Thoracic aorta (tissue), 2 donors: ENCODE measurements at places on chromosomes 13 and 19.
A peak's percentile ranks its signal among the peaks of the same experiment; 100 is the strongest.

DNA sequence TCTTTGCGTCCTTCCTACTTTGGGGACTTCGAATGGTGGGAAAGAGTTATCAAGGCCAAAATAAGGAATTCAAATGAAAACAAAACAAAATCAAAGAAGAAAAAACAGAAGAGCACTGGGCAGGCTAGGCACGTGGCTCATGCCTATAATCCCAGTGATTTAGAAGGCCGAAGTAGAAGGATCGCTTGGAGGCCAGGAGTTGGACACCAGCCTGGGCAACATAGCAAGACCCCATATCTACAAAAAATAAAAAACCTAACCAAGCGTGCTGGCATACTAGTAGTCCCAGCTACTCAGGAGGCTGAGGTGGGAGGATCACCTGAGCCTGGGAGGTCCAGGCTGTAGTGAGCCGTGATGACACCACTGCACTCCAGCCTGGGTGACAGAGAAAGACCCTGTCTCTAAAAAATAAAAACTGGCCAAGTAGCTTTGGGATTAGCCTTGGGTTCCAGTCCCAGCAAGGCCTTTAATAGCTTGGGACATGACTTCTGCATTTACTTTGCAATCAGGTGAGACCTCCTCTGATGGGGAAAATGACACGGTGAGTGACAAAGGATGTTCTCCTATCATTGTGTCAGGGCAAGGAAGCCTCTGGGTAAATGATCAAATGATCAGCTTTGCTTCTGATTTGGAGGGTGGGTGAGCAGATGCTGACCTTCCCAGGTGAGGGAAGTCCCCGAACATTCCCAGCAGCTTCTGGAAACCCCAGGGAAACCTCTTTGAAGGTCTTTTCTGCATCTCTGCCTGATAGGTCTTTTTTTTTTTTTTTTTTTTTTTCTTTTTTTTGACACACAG, 7.1 kb downstream of the ICAM1 start:
- no peaks in the 10 kb centered on the region for H3K27me3 ChIP-seq
- no peaks in the 10 kb centered on the region for H3K4me1 ChIP-seq
- no peak overlapping the region for H3K27ac ChIP-seq
- no peaks in the 10 kb centered on the region for H3K36me3 ChIP-seq
- no peak overlapping the region for H3K4me3 ChIP-seq

- no peaks in the 10 kb centered on the region for H3K36me3 ChIP-seq
- H3K4me1 ChIP-seq: peaks cover 3% of the 10 kb centered on the region
- no peaks in the 10 kb centered on the region for H3K27me3 ChIP-seq
Observed at GRCh38 chr13:24997367-24997967, 98.5 kb upstream of the PABPC3 start.

DNA sequence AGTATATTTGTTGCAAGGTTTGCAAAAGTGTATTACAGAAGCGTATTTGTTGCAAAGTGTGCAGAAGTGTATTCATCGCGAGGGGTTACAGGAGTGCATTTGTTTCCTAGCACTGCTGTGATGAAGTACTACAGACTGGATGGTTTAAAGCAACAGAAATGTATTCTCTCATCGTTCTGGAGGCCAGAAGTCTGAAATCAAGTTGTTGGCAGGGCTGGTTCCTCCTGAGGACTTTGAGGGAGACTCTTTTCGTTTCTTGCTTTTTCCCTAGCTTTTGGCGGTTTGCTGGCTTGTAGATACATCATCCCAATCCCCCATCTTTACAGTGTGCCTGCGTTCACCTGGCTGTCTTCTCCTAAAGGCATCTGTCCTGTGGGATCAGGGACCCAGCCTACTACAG, 127.9 kb upstream of the USP29 start:
- H3K27ac ChIP-seq: no peak overlapping the region
- no peak overlapping the region for H3K4me3 ChIP-seq
- no peaks in the 10 kb centered on the region for H3K36me3 ChIP-seq
- H3K4me1 ChIP-seq: no peaks in the 10 kb centered on the region

- no peaks in the 10 kb centered on the region for H3K36me3 ChIP-seq
- no peaks in the 10 kb centered on the region for H3K27me3 ChIP-seq
- H3K27ac ChIP-seq: no peak overlapping the region
- no peak overlapping the region for H3K4me3 ChIP-seq
Observed at GRCh38 chr19:51079481-51080110, 3.1 kb downstream of the KLK14 start.

DNA sequence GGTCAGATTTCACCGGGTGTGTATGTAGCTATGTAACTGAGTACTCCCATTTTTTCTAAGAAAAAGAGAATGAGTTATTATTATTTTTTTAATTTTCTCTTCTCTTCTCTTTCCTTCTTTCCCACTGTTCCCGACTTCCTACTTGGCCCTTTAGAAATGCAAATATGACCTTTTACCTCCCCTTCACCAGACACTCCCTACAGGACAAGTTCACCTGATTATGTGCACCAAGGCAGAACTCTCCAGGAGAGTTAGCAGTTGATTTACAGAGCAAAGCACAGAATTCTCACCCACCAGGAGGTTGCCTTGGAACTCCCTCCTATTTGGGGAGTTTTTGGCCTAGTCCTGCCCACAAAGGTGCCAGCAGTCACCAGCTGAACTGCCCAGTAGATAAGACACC, 49.5 kb upstream of the GPR12 start:
- no peaks in the 10 kb centered on the region for H3K4me1 ChIP-seq
- DNase-seq: no peak
- H3K36me3 ChIP-seq: no peaks in the 10 kb centered on the region
- no peak overlapping the region for H3K4me3 ChIP-seq
- no peak overlapping the region for H3K27ac ChIP-seq
- H3K27me3 ChIP-seq: no peaks in the 10 kb centered on the region

DNA sequence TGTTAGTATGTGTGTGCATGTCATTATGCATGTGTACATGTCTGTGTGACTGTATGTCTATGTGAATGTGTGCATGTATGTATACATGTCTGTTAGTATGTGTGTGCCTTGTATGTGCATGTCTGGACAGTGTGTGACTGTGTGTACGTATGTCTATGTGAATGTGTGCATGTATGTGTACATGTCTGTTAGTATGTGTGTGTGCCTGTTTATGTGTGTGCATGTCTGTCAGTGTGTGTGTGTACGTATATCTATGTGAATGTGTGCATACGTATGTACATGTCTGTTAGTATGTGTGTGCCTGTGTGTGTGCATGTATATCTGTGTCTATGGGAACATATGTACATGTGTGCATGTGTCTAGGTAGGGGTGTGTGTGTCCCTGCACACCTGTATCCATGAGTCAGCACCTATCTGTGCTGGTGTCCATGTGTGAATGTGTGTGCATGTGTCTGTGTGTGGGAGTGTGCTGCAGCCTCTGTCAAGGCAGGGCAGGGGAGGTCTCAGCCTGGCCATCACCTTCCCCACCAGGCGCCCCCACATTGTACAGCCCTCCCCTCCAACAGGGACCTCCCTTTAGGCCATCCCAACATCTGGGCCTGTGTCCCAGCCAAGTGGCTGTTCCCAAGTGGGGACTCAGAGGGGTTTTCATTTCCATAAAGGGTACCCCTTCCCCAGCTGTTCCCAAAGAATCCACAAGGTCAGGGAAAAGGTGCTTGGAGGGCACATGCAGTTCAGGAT, 4.4 kb downstream of the GAS6 start:
- no peak overlapping the region for H3K4me3 ChIP-seq
- peak overlapping the region; percentile 93 for H3K27ac ChIP-seq
- no peak for DNase-seq
- peaks cover 35% of the 10 kb centered on the region for H3K4me1 ChIP-seq
- peaks cover 3% of the 10 kb centered on the region for H3K36me3 ChIP-seq

GRCh38 chr13:46726347-46726746, 70.6 kb downstream of the ESD start:
- H3K36me3 ChIP-seq: peaks cover 28% of the 10 kb centered on the region
- H3K4me3 ChIP-seq: no peak overlapping the region
- no peaks in the 10 kb centered on the region for H3K27me3 ChIP-seq
- H3K4me1 ChIP-seq: peaks cover 15% of the 10 kb centered on the region
- no peak overlapping the region for H3K27ac ChIP-seq
- DNase-seq: no peak

- H3K27me3 ChIP-seq: no peaks in the 10 kb centered on the region
- no peak overlapping the region for H3K4me3 ChIP-seq
- no peak for DNase-seq
- no peaks in the 10 kb centered on the region for H3K36me3 ChIP-seq
- peak overlapping the region; percentile 34 for H3K27ac ChIP-seq
- peaks cover 50% of the 10 kb centered on the region for H3K4me1 ChIP-seq
Observed at GRCh38 chr13:44840131-44840530, 149.1 kb downstream of the NUFIP1 start.

GRCh38 chr13:106484537-106485193, 50.8 kb downstream of the EFNB2 start:
- peak overlapping the region; percentile 62 for H3K4me3 ChIP-seq
- no peaks in the 10 kb centered on the region for H3K36me3 ChIP-seq
- H3K27me3 ChIP-seq: no peaks in the 10 kb centered on the region
- H3K4me1 ChIP-seq: peaks cover 60% of the 10 kb centered on the region

DNA sequence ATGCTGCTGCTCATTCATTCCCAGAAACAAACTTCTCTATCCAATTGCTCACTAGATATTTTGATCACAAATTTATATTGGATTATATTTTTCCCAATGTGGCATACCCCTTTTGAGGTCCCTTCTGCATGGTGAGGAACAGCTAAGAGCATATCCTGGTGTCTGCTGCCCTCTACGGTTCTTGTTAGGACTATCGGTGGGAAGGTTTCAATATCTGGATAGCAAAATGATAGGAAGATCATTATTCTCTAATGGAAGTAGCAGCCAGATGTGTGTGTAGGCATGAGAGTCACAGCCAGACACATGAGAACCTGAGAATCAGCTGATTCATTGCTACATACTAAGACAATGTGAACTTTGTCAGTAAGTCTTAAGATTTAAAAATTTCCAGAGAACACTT, 1422.4 kb upstream of the MIR17HG start:
- no peak overlapping the region for H3K27ac ChIP-seq
- no peaks in the 10 kb centered on the region for H3K36me3 ChIP-seq
- no peak for DNase-seq
- H3K4me1 ChIP-seq: no peaks in the 10 kb centered on the region

DNA sequence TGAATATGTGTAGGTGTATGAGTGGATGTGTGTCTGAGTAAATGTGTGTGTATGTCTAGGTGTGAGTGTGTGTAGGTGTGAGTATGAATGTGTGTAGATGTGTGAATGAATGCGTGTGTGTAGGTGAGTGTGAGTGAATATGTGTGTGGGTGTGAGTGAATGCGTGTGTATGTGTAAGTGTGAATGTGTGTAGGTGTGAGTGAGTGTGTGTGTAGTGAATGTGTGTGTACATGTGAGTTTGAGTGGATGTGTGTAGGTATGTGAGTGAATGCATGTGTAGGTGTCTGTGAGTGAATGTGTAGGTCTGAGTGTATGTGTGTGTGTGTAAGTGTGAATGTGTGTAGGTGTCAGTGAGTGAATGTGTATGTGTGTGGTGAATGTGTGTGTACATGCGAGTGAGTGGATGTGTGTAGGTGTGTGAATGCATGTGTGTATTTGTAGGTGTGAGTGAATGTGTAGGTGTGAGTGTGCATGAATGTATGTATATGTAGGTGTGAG, 201.0 kb upstream of the ZNF536 start:
- H3K4me3 ChIP-seq: no peak overlapping the region
- H3K27me3 ChIP-seq: no peaks in the 10 kb centered on the region
- no peaks in the 10 kb centered on the region for H3K36me3 ChIP-seq
- H3K4me1 ChIP-seq: no peaks in the 10 kb centered on the region

GRCh38 chr19:33159893-33160292, 28.0 kb downstream of the WDR88 start:
- no peaks in the 10 kb centered on the region for H3K27me3 ChIP-seq
- no peak overlapping the region for H3K27ac ChIP-seq
- H3K36me3 ChIP-seq: no peaks in the 10 kb centered on the region
- H3K4me3 ChIP-seq: no peak overlapping the region
- H3K4me1 ChIP-seq: no peaks in the 10 kb centered on the region
- DNase-seq: no peak

GRCh38 chr13:49681842-49682435, 9.3 kb downstream of the EBPL start:
- no peaks in the 10 kb centered on the region for H3K27me3 ChIP-seq
- no peak for DNase-seq
- H3K36me3 ChIP-seq: no peaks in the 10 kb centered on the region
- H3K27ac ChIP-seq: no peak overlapping the region
- no peak overlapping the region for H3K4me3 ChIP-seq

DNA sequence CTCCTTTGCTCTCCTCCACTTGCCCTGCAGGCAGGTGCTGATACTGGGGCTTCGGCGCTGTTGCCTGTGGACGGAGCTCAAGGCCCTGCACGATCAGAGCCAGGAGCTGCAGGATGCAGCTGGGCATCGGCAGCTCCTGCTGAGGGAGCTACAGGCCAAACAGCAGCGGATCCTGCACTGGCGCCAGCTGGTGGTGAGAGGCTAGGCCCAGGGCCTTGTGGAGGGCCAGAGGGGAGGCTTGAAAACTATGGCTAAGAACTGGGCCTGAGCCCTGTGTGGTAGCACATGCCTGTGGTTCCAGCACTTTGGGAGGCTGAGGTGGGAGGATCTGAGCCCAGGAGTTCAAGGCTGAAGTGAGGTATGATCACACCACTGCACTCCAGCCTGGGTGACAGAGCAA, 6.3 kb downstream of the HAUS5 start:
- no peaks in the 10 kb centered on the region for H3K27me3 ChIP-seq
- no peaks in the 10 kb centered on the region for H3K4me1 ChIP-seq
- no peaks in the 10 kb centered on the region for H3K36me3 ChIP-seq
- H3K4me3 ChIP-seq: no peak overlapping the region
- no peak for DNase-seq

GRCh38 chr19:29787281-29787680, 24.5 kb upstream of the CCNE1 start:
- no peaks in the 10 kb centered on the region for H3K4me1 ChIP-seq
- no peak for DNase-seq
- H3K36me3 ChIP-seq: no peaks in the 10 kb centered on the region
- no peak overlapping the region for H3K27ac ChIP-seq
- no peaks in the 10 kb centered on the region for H3K27me3 ChIP-seq

- no peaks in the 10 kb centered on the region for H3K27me3 ChIP-seq
- no peak for DNase-seq
- peaks cover 31% of the 10 kb centered on the region for H3K36me3 ChIP-seq
- no peak overlapping the region for H3K4me3 ChIP-seq
- no peaks in the 10 kb centered on the region for H3K4me1 ChIP-seq
Observed at GRCh38 chr13:42298392-42298791, 26.4 kb downstream of the AKAP11 start.

- peak within 1 kb of the TSS; percentile 66 for H3K4me3 ChIP-seq
- peaks cover 3% of the 10 kb centered on the region for H3K27me3 ChIP-seq
- H3K27ac ChIP-seq: no peak within 1 kb of the TSS
Observed at GRCh38 chr13:35475960-35476943, at the start of gene MAB21L1. Gene MAB21L1, minus strand, starts transcription at chr13:35476689. Its CDS starts 551 bp downstream, at chr13:35476138.

GRCh38 chr13:99214731-99215130, 14.1 kb downstream of the UBAC2 start:
- H3K36me3 ChIP-seq: no peaks in the 10 kb centered on the region
- H3K4me3 ChIP-seq: no peak overlapping the region
- H3K4me1 ChIP-seq: peaks cover 29% of the 10 kb centered on the region
- no peak overlapping the region for H3K27ac ChIP-seq
- DNase-seq: no peak

- H3K4me3 ChIP-seq: peak overlapping the region; percentile 27
- H3K4me1 ChIP-seq: peaks cover 27% of the 10 kb centered on the region
- H3K36me3 ChIP-seq: no peaks in the 10 kb centered on the region
- H3K27me3 ChIP-seq: no peaks in the 10 kb centered on the region
- H3K27ac ChIP-seq: peak overlapping the region; percentile 92
Observed at GRCh38 chr13:111007209-111007608, 92.3 kb upstream of the ANKRD10 start.
